ENCODE measurements at places on chromosomes 4 and X.

- DNase-seq = no peak
Observed at GRCh38 chrX:1609762-1610161, 5.1 kb upstream of the ASMT start.

GRCh38 chr4:80266253-80266901 is at the start of gene FGF5:
TSS of gene FGF5 (plus strand) at chr4:80266664. CDS start at chr4:80266825, 161 bp downstream.
- DNase-seq = peak; percentile 73

DNA sequence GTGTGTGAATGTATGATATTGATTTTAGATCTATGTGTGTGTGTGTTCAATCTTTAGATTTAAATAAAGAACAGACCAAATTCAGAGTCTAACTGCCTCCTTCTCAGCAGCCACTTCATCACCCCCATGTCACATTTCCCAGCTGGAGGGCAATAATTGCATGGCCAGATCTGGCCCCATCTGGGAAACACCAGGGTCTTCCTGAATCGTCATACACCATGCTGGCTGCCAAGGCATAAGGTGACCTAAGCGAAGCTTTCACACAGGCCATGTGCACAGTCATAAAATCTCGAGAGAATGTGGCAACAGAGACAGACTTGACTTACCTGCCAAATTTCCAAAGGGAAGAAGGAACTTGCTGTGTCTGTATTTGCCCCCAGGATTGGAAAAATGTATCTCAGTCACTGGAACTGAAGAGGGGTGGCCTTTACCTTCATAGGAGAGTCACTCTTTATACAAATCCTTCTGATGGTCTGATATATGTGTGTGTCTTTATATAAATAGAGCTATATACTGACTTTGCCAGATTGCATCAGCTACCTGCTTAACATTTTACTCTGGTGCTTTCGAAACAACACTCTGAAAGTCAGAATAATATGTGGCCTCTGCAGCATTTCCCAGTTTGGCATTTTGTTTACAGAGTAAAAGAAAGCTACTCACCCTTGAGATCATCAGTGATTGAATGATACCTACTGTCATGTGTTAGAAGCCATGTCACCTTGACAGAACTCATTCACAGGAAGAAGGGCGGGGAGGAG is at the start of gene PLAC1:
PLAC1 (minus strand) TSS at position 470 of the 758 bp plus-strand sequence. CDS start 91,789 bp downstream, outside the sequence.
- no peak for DNase-seq

DNA sequence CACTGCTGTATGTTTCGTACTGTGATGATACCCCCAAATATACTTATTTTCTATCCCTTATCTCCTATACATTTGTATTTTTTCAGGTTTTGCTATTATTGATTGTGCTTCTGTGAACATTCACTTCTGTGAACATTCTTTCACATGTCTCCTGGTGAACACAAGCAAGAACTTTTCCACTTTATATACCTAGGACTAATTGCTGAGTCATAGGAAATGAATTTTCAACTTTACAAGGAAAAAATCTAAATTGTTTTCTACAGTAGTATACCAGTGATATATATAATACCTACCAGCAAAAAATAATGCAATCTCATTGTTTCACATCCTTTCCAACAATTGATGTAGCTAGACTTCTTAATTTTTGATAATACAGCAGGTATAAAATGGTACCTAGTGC is 139.5 kb upstream of the MAGEB18 start:
- DNase-seq = no peak

GRCh38 chr4:77310931-77311330 is 153.9 kb downstream of the CCNG2 start:
- peak; percentile 9 for DNase-seq

DNA sequence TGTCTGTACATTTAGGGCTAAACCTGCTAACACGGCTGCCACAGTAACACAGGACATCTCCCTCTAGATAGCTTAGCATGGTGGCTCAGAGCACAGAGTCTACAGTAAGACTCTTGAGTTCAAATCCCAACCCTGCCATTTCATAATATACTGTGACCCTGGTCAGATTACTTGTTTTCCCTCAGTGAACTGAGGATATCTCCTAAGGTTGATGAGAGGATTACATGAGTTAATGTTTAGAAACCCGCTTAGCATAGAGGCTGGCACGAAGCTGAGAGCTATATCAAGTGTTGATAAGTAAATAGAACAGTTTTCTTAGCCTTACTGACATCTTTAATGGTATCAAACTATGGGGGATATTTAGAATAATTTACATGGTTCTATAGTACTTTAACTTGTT is 37.2 kb downstream of the CASP3 start:
- DNase-seq = no peak

DNA sequence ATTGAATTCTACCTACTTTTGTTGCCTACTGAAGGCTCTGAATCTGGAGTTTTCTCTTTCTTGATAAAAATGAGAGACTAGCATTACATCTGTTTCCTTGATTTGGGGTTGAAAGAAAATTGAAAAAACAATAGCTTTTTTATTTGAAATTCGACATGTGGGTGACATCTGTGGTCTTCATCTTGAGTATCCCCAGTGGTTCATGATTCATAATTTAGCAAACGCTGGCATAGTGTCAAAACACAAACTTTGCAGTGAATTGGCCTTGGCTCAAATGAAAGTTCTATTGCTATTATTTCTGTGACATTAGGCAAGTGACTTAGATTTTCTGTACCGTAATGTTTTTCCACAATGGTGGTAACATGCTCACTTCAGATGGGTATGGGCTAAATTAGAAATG is 747.6 kb downstream of the PCDH7 start:
- no peak for DNase-seq

GRCh38 chr4:13476152-13476551 is 8.0 kb downstream of the RAB28 start:
- DNase-seq = no peak

DNA sequence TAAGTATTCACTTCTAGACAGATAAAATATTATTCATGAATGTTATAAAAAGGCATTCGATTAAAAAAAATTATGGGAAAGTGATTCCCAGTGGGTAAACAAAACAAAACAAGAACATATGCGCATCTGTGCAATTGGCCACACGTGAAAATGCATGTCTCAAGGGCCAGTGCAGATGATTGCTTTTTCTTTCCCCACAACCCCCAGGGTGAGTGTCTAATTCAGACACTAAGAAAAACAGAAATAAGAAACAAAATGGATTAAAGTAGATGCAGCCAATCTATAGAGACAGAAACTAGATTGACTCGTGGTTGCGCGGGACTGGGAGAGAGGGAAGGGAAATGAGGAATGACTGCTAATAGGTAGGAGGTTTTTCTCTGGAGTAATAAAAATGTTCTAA is 49.5 kb downstream of the GPM6A start:
- DNase-seq = no peak

GRCh38 chr4:172168888-172169287 is 355.7 kb downstream of the GALNTL6 start:
- no peak for DNase-seq

GRCh38 chrX:44043496-44043895 is 70.3 kb upstream of the NDP start:
- DNase-seq = no peak

DNA sequence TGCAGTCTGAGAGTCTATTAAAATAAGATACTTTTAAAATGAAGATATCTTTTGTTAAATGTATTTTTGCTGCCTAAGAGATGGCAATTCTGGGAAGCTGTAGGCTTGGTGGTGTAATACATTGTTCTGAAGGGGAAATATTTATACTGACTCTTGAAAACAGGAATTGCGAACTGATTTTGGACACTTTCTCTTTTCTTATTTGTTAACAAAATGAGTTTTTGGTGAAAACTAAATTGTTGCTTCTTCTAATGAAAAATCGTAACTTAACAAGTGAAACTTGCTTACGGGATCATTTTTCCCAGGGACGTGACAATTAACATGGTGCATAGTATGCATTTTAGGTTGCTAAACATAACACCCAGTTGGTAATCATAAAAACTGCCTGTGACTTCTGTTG is 71.0 kb downstream of the RAPGEF2 start:
- no peak for DNase-seq

GRCh38 chrX:9611436-9612145 is 146.7 kb downstream of the TBL1X start:
- DNase-seq = no peak

GRCh38 chr4:87232216-87232615 is 11.8 kb upstream of the KLHL8 start:
- DNase-seq = no peak

- no peak for DNase-seq
Observed at GRCh38 chrX:41407816-41408215, 39.3 kb upstream of the NYX start.

GRCh38 chr4:911871-912490 is 20.1 kb downstream of the GAK start:
- no peak for DNase-seq

GRCh38 chrX:17854531-17854930 is 6.6 kb downstream of the RAI2 start:
- DNase-seq = no peak

DNA sequence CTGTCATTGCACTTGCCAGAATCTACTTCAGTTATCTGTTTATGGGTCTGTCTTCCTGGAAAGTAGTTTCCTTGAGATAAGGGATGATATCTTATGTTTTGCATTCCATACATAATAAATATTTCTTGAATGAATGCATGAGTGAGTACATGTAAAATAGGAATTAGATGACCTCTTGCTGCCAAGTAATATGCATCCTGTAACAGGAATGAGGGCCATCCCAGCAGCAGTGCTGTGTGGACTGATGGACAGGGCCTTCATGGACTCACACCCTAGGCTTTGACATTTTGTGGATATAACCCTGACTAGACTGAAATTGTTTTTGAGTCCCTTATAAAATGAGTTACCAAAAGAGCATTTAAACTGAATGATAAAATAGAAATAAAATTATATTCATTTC is 77.2 kb upstream of the NEIL3 start:
- DNase-seq = no peak

DNA sequence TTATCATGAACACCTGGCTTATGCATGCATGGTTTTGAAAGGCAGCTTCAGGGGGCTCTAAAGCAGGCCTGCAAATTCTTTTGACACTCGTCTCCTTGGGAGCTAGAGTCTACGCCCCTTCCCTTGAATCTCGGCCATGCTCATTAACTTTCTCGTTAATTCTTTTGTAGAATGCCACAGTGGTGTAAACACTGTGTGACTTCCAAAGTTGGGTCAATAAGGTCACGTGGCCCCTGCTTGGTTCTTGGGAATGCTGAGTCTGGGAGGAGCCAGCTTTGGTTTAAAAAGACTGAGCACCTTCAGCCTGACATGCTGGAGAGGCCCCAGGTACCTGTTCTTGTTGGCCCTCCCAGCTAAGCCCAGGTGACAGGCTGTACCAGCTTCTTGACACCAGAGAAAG is 228.4 kb downstream of the DHRSX start:
- DNase-seq = no peak

DNA sequence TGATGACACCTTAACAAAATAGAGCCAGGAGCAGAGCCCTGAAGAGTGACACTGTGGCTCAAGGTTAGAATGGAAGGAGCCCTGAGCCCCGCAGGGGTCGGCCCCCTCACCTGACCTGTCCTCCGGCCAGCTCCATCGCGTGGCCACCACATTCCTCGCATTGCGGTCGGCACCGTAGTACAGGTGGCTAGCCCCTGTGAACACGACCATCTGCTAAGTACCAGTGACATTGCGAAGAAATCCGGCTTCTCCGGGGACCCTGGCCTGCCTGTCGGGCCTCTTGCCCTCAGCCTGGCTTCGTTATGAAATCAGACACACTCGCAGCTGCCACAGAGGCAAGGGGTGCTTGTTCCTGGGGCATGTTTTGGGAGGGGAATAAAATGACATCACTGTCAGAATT is 179.0 kb downstream of the AFAP1 start:
- no peak for DNase-seq

- DNase-seq = peak; percentile 26
Observed at GRCh38 chr4:26522478-26522877, 32.2 kb upstream of the CCKAR start.

DNA sequence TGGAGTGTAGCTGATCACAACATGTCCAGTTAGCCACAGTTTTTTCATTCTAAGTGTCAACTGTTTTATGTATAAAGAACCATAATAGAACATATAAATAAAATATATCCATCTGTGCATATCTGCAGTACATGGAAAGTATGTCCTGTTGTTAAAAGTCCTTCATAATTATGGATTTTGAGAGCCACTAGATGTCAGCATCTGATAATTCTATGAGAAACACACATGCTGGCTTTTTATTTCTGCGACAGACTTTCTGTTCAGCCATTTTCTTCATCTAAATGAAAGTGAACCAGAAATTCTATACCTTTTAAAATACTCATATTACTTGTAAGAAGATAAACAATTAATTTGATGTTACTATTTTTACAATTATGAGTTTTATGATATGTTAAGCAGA is 251.5 kb downstream of the GPM6A start:
- no peak for DNase-seq

DNA sequence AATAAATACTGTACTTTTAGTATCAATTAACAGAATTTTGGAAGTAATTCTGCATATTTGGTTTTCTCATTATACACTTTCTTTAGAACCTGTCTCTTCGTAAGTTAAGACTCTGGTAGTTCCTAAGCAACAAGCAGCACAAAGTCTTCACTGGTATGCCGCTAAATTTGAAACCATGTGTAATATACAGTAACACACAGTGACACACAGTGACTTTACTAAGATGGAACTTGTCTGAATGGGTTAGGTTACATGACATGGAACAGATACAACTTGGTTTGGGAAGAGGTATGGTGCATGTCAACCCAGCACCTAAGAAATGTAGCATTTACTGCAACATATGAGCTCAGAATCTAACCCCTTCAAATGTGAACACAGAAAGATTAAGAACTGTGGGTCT is 83.5 kb upstream of the PRSS48 start:
- no peak for DNase-seq

DNA sequence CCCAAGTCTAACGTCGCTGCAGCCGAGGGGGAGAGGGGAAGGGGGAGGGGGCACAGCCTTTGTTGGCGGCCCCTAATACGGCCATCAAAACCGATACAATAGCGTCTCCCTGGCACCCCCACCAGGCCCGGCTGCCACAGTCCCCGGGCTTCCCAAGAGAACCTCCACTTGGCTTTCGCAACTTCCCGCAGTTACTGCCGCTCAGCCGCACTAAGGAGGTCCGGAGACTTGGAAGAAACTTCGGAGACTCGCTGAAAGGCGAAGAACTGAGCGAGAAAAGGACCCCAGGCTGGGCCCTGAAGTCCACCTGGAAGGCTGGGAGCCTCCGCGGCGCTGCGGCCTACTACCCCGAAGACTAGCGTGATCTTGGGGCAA is 2.8 kb downstream of the NKX6-1 start:
- DNase-seq = no peak

- no peak for DNase-seq
Observed at GRCh38 chr4:134117392-134118183, 84.0 kb downstream of the PABPC4L start.

DNA sequence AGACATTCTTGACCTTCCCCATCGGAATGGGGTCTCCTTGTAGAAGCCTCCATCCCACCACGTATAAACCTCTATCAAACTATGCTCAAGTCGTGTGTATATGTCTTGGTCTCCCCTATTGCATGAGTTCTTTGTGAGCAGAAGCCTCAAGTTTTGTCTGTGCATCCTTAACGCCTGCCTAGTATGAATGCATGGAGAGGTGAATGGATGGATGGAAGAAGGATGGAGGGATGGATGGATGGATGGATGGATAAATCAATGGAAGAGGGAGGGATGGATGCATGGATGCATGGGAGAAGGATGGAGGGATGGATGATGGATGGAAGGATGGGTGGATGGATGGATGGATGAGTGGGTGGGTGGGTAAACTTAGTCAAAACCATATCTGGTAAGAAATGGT is 17.0 kb upstream of the CCKAR start:
- DNase-seq = no peak

GRCh38 chrX:920234-920799 is 289.7 kb downstream of the SHOX start:
- DNase-seq = no peak

All from non-pigmented ciliary epithelial cell (primary cell).